Lower lobe of right lung (tissue), 2 donors: ENCODE measurements at places on chromosomes 7 and 10. TPM values are rescaled to one million over a fixed set of nuclear protein-coding genes. Genes with fewer than 3 reads are reported as not detected.

The MUC12 gene
- 1.2 TPM for total RNA-seq

The UPK3B gene
- 16.6 TPM for total RNA-seq

The ADAMTS14 gene
- 0.53 TPM for total RNA-seq

DNA sequence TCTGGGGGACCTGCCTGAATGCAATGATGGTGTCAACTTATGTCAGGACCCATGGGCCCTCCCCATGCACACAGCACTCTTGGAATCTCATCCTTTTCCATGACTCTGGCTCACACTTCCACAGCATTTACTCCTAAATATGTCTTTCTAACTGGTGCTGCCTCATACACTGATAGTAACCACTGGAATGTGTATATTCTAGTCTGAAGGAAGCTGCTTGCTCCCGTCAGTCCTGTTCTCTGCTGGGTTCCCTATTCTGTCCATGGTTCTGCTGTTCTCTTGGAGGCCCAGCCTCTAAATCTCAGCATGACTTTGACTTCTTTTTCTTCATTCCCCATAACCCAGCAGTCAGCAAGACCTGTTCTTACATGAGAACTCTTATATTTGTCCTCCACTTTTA, 1055.1 kb downstream of the KCNMA1 start:
- H3K4me1 ChIP-seq, result peaks cover 22% of the 10 kb centered on the region
- H3K27ac ChIP-seq, result peak overlapping the region; percentile 51
- H3K36me3 ChIP-seq, result no peaks in the 10 kb centered on the region
- no peaks in the 10 kb centered on the region for H3K27me3 ChIP-seq

GRCh38 chr7:7771452-7771851, 53.0 kb upstream of the RPA3 start:
- no peak overlapping the region for H3K27ac ChIP-seq
- peaks cover 24% of the 10 kb centered on the region for H3K4me1 ChIP-seq
- DNase-seq, result no peak
- no peaks in the 10 kb centered on the region for H3K27me3 ChIP-seq

DNA sequence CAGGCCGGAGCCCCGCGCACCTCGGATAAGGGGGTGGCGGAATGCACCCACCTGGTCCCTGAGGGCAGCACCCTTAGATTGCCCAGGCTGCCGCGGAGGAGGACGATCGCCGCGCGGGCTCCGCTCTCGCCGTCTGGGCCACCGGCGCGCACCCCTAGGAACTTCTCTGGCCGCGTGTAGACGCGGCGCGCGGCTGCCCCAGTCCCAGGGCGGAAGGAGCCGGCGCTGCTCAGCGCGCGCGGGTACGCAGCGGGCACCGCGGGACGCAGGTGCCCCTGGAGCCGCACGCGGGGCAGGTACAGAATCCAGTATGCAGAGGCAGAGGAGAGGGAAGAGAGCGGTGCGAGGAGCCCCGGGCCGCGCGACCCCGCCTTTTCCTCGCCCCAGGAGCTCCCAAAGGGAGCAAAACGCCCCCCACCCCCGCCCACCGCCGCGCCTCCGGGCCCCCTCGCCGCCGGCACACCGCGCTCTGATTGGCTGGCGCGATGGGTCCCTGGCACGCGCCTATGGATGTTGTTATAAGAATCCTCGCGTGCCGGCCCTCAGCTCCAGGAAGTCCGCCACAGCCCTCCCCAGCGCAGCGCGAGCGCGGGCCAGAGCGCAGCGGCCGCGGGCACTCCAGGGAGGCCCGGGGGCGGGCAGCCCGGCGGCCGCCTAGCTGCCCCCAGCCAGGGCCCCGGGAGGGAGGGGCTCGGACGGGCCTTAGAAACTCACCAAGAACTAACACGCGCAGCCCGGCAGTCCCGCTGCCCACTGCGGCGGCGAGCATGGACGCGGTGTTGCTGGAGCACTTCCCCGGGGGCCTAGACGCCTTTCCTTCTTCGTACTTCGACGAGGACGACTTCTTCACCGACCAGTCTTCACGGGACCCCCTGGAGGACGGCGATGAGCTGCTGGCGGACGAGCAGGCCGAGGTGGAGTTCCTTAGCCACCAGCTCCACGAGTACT, at the start of gene PTF1A:
PTF1A (plus strand) TSS at position 549 of the 948 bp plus-strand sequence; CDS start at position 768, 219 bp downstream.
- H3K27me3 ChIP-seq, result peaks cover 83% of the 10 kb centered on the region
- no peaks in the 10 kb centered on the region for H3K36me3 ChIP-seq
- no peak within 1 kb of the TSS for H3K4me3 ChIP-seq
- no peak within 1 kb of the TSS for H3K27ac ChIP-seq
- DNase-seq, result no peak
- H3K4me1 ChIP-seq, result no peaks in the 10 kb centered on the region

GRCh38 chr7:105910172-105910571, 33.8 kb upstream of the ATXN7L1 start:
- no peak overlapping the region for H3K4me3 ChIP-seq
- no peaks in the 10 kb centered on the region for H3K4me1 ChIP-seq
- DNase-seq, result no peak
- no peak overlapping the region for H3K27ac ChIP-seq

- H3K4me3 ChIP-seq, result peak overlapping the region; percentile 29
- no peaks in the 10 kb centered on the region for H3K27me3 ChIP-seq
- H3K4me1 ChIP-seq, result peaks cover 33% of the 10 kb centered on the region
- DNase-seq, result no peak
- H3K36me3 ChIP-seq, result peaks cover 11% of the 10 kb centered on the region
These were observed 9.0 kb downstream of the TACR2 start for GRCh38 chr10:69407621-69408301.

DNA sequence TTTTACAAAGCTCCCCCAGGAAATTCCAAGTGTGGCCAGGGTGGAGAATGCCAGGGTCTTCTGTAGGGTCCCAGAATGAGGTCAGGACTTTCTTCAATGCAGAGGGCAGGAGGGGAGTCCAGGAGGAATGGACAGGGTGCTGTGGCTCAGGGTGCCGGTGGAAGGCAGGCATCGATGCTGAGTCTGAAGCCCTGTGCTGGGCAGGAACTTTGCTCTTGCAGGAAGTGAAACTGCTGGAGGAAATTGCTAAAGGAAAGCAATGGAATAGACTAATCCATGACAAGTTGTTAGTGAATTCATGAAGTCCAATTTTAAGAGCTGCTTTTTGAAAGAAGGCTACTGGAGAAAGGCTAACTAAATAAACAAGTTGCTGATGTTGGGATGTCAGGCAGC, 14.8 kb downstream of the PTPRE start:
- no peak overlapping the region for H3K4me3 ChIP-seq
- no peaks in the 10 kb centered on the region for H3K27me3 ChIP-seq

DNA sequence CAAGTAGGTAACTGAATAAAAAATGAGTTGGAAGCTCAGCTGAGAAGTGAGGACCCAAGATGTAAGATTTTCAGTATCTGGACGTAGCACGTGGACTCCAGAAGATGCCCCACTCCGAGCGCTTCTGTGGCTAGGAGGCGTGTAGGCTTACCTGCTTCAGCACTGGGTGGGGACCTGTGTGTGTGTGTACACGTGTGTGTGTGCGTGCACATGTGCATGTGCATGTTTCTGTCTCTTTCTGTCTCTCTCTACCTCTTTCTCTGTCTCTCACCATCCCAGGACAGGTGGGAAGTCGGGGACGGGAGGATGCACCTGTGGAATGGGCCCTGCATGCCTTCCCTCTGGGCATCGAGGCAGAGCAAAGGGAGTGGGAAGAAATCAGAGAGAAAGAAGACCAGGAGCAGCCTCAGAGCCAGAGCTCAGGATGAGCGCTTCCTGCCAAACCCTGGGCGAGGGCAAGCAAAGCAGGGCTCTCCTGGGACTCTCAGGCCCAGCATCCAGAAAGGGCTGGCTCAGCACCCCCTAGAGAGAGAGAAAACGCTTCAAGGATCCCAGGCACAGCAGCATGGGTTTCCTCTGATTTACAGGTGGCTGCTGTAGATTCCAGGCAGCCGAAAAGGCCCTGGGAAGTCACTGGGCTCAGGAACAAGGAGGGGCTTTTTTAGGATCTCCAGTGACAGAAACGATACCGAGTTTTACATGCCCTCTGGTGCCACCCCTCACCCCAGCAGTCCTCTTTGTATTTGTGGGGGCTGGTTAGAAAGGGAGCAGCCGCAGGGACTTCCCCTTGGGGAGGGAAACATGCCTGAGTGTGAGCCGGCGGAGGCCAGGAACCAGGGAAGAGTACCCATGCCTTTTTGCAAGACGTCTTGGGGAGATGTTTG, 28.5 kb downstream of the CXCL12 start:
- H3K27me3 ChIP-seq, result no peaks in the 10 kb centered on the region
- H3K36me3 ChIP-seq, result no peaks in the 10 kb centered on the region
- no peak for DNase-seq
- no peak overlapping the region for H3K27ac ChIP-seq
- no peaks in the 10 kb centered on the region for H3K4me1 ChIP-seq

- DNase-seq, result no peak
- H3K27ac ChIP-seq, result no peak overlapping the region
- no peak overlapping the region for H3K4me3 ChIP-seq
- no peaks in the 10 kb centered on the region for H3K4me1 ChIP-seq
- no peaks in the 10 kb centered on the region for H3K27me3 ChIP-seq
- H3K36me3 ChIP-seq, result no peaks in the 10 kb centered on the region
These were observed 850.8 kb downstream of the GRM8 start for GRCh38 chr7:126401918-126402317.

GRCh38 chr7:17944720-17945119, 4.4 kb upstream of the SNX13 start:
- H3K27me3 ChIP-seq, result no peaks in the 10 kb centered on the region
- H3K4me1 ChIP-seq, result peaks cover 14% of the 10 kb centered on the region
- no peak for DNase-seq
- no peaks in the 10 kb centered on the region for H3K36me3 ChIP-seq
- no peak overlapping the region for H3K27ac ChIP-seq

DNA sequence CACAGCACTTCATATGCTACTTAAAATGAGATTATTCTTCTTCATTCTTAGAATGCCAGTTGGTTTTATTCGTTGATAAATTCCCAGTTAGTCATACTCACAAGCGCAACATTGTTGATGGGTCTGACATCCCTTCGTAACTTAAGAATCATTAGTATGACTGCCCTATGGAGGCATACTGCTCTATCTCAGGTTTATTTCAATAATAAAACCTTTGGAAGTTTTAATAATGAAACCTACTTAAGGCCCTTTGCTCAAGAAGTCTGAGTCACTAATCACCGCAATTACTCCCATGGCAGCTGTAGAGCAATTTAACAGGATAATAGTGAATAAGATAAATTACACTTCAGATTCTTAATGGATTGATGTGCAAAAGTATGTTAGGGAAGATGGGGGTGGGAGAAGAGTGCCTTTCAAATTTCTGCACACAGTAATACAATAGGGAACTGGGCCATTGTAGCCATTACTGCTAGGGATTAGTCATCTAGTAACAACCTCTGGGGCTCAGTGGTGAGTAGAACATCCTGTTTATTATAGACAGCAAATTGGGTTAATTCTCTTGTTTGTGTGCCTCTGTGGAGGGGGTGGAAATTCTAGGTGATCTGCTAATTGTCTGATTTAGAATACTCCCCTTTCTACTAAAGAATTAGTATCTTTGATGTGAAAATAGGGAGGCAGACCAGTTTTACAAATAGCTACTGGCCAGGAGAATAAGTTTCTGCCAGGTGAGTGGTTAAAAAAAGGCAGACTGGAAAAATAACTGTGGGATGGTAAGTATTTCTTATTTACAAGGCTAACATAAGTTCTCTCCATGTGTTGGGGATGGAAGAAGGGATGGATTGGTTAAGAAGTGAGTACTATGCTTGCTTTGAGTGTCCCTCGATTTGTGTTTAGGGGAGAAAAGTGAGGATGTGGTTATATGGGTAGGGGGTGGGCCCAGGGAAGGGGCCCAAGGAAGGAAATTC, 74.5 kb upstream of the VKORC1L1 start:
- no peak for DNase-seq
- no peaks in the 10 kb centered on the region for H3K36me3 ChIP-seq
- H3K27me3 ChIP-seq, result no peaks in the 10 kb centered on the region
- no peak overlapping the region for H3K27ac ChIP-seq
- H3K4me3 ChIP-seq, result no peak overlapping the region

GRCh38 chr7:78326189-78326588, 527.6 kb downstream of the PHTF2 start:
- H3K4me1 ChIP-seq, result no peaks in the 10 kb centered on the region
- H3K27me3 ChIP-seq, result no peaks in the 10 kb centered on the region
- no peak overlapping the region for H3K4me3 ChIP-seq
- H3K27ac ChIP-seq, result no peak overlapping the region
- no peaks in the 10 kb centered on the region for H3K36me3 ChIP-seq
- no peak for DNase-seq

DNA sequence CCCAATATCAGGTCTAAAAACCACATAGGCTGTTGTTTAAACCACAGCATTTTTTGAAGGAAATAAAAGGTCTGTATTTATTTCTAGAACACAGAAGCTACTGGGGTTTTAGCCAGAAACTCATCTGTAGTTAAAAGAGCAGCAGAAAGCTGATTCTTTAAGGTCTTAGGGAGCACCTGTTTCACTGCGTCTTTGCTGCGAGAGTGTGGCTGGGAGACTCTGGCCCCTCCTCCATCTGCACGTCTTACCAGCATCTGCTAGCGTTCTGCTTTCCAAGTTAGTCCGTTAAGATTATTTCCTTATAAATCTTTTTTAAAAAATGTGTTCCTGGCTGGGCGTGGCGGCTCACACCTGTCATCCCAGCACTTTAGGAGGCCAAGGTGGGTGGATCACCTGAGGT, 95.9 kb downstream of the ADARB2 start:
- peaks cover 12% of the 10 kb centered on the region for H3K27me3 ChIP-seq
- no peaks in the 10 kb centered on the region for H3K36me3 ChIP-seq
- no peak overlapping the region for H3K27ac ChIP-seq
- no peaks in the 10 kb centered on the region for H3K4me1 ChIP-seq

DNA sequence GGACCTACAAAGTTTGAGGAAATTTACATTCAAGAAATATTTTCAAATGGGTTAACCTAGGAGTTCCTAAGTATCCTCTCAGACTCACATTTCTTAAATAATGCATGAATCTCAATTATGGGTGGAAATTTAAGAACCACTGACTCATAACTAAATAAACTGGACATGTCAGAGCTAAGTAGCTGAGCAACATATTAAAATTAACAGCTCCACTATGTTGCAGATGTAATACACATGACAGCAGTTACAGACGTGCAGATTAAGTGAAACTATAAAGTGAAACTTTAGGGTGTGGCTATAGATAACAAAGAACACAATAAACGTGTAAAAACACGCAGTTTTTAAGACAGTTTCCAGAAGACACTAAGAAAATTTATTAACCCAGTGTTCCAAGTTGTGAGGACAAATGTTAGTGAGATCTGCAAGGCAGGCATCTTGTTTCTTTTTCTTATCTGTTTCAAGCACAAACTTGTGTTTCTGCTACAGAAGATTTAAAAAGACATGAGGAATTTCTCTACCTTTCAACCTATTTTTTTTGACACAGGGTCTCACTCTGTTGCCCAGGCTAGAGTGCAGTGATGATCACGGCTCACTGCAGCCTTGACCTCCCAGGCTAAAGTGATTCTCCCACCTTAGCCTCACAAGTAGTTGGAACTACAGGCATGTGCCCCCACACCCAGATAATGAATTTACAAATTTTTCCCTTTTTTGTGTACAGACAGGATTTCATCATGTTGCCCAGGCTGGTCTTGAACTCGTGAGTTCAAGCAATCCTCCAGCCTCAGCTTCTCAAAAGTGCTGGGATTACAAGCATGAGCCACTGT, 25.3 kb downstream of the DNMBP start:
- H3K27ac ChIP-seq, result no peak overlapping the region
- no peak overlapping the region for H3K4me3 ChIP-seq
- no peak for DNase-seq
- peaks cover 28% of the 10 kb centered on the region for H3K4me1 ChIP-seq
